ENCODE measurements at places on chromosomes 16 and 17.

GRCh38 chr16:50671644-50672260 is 9.4 kb downstream of the SNX20 start:
- DNase-seq: no peak

- DNase-seq: no peak
Observed at GRCh38 chr16:85392756-85393673, 220.1 kb upstream of the GSE1 start.

DNA sequence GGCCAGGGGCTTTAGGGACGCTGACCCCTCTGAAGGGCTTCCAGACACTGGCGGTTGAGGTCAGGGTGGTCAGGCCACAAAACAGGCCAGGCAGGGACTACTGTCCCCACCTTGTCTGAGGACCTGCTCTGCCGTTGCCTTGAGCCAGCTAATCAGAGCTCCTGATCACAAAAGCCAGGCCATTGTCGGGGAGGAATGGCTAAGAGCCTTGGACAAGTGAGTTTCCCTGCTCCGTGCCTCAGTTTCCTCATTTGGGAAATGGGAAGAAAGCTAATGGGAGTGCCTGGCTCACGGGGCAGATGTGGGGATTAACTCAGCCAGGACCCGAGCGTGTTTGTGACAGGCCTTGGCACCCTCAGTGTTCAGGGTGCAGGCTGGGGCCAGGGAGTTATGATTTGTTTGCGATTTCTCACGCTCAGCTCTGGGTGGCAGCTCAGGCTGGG is 246.5 kb upstream of the CIBAR2 start:
- no peak for DNase-seq

DNA sequence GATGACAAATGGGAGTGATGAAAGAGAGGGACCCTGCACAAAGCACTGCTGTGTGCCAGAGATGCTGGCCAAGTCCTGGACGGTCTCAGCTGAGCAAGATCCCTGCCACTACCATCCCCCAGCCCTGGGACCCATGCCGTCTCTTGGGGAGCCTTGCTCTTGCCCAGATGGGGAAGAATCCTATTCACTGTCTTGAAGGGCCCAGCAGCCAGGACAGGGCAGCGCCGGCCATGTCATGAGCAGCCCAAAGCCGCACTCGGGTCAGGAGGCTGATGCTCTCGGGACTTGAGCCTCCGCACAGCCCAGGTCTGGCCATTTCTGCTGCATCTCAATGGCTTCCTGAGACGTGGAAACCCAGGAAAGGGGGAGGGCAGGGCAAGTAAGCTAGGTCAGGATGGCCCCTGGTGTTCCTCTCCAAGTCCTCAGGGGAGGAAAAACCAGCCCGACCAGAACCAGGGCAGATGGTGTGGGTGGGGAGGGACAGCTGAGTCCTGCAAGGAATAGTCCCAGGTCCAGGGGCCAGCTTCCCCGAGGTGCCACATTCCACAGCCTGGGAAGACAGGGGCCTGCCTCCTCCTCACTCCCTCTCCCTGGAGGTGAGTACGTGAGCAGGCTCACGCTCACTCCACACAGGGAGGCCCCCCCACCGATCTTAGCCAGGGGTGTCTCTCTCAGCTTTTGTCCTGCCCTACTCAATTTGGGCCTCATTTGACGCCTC is 7.8 kb upstream of the KRT19 start:
- DNase-seq: no peak

- DNase-seq: no peak
Observed at GRCh38 chr16:2057438-2057837, 9.7 kb downstream of the TSC2 start.

DNA sequence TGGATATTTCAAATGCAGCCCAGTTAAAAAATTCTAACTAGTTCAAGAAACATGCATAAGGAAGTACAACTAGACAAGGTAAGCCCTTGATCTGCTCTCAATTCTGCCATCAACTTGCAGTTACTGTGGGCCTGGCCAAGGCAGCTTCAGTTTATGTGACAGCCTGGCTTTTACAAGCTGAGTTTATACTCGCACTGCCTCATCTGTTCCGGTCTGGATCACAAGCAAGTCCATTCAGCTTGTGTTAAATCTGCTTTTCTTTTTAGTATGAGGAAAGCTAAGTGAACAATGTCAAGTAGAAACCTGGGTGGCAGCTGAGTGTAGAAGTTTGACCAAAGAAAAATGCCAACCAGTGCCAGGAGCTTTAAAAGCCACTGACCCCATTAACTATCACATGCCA is 76.6 kb upstream of the CORO6 start:
- no peak for DNase-seq

DNA sequence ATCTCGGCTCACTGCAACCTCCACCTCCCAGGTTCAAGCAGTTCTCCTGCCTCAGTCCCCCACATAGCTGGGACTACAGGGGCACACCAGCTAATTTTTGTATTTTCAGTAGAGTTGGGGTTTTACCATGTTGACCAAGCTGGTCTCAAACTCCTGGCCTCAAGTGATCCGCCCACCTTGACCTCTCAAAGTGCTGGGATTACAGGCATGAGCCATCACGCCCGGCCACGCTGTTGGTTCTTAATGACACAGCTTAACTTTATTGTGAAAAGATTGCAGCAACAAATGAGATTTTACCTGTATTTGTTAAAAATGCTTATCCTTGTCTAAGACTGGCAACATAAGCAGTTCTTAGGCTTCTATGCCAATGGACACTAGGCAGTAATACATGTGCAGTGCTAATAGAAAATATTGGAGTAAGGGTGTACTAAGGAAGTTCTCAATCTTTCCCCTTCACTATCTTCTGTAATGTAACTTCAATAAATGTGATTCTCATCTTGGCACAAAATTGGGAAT is 2.9 kb downstream of the UBB start:
- no peak for DNase-seq

DNA sequence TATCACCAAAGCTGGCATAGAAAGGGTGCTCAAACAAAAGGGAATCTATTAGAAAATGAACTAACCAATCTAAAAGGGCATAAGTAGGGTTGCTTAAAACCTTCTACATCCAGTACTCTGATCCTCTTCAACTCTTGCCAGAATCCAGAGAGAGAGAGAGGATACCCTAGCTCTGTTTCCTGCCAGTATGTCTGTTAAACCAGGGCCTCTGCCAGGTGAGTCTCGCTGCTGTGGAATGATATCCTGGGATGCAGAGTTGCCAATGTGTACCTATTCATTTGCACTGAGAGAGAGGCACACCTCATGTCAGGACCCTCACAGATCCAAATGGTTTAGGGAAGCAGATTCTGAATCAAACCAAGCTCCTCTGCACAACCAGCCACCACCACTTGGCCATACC is 79.8 kb upstream of the DYNLRB2 start:
- DNase-seq: no peak

DNA sequence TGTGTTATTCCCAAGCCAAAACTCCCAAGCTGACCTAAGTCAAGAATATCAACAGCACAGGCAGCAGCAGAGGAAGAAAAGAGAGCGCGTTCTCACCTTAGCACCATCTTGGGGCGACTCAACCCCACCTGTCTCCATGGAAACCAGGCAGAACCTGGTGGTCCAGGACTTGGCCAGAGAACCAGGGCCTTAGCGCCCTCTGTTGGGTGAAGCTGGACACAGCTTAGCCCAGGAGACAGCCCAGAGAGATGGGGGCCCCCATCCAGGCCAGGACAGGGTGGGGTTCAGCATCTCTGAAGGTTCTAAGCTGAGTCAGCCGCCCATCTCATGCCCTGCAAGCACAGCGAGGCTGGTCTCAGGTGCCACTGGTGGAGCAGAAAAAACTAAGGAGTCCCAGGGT is 60.1 kb upstream of the TMEM132E start:
- DNase-seq: no peak
